ENCODE measurements at places on chromosomes 2 and 18.

GRCh38 chr2:45585267-45585861 is 25.7 kb downstream of the SRBD1 start:
- no peak for DNase-seq

GRCh38 chr2:43685357-43685756 is 9.1 kb upstream of the C1GALT1C1L start:
- DNase-seq, result no peak

DNA sequence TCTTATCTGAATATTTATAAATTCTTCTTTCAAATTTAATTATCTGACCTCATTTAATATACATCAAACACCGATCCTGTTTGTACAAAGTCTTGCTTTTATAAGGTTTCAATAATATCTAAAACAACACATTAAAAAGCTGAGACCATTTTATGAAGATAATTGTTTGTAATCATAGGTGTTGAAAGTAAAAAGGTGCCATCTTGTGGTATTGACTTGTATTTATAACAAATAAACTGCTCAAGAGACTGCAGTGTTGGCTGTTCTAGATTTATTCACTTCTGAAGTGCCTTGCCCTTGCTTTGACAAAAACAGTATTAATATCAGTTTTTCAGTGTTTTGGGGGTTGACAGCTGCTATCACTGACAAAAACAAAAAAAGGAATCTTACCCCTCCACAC is 286.8 kb upstream of the HNMT start:
- no peak for DNase-seq

GRCh38 chr2:28643911-28644334 is 107.7 kb upstream of the PPP1CB start:
- no peak for DNase-seq

DNA sequence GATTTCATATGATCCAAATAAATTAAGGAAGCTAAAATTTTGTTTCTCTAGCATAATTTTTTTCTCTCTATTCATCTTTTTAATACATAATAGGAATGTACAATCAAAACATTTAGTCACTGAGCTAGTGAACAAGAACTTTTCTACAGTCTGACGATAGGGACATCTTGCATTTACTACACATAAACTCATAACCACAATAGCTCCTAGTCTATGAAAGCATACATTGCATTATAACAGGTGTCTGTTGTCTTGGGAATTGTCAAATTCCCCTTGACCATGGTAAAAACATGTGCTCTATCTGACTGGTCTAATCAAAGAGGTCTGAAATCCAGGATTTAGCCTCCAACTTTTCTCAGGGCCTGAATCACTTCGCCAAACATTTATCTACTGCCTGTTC is 144.8 kb downstream of the FAM124B start:
- DNase-seq, result no peak

DNA sequence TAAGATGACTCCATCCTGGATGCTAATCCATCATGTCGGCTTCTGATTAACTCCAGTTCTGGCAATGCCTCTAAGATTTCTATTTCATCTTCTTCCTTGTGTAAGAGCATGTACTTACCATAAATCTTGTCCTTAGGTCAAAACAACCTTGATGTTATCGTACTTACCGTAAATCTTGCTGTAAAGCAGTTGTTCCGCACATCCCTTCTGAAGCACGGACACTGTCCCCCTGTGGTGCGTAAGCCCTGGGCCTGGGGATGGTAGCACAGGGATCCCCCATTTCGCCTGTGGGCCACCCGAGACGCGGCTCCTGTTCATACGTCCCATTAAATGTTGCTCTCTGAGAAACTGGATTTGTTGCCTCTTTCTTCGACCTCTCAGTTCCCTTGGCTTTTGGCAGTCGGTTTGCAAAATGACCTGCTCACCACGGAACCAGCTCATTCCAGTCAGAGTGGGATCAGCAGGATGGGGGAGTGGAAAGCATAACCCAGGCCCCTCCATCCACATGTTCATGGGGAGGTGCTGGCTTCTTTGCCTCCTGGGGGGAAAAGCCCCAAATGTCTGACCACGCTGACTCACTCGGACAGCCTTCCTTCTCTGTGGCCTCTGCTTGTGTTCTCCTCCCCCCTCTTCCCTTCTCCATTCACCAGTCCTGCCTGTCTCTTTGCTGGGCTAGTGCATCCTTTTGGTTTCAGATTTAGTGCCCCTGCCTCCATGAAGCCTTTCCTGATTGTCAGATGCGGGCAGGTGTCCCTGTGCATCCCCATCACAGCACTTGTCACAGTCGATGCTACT is 49.9 kb downstream of the RAB31 start:
- no peak for DNase-seq

DNA sequence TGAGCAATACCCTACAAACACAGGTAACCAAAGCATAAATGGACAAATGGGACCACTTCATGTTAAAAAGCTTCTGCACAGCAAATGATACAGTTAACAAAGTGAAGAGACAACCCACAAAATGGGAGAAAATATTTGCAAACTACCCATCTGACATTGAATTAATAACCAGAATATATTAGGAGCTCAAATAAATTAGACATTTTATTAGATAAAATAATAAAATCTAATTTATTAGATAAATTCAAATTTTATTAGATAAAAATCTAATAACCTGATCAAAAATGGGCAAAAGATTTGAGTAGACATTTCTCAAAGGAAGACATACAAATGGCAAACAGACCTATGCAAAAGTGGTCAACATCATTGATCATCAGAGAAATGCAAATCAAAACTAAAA is 35.8 kb upstream of the KCNH7 start:
- DNase-seq, result no peak

GRCh38 chr2:229443546-229444268 is 172.6 kb upstream of the PID1 start:
- DNase-seq, result no peak

GRCh38 chr2:240507778-240508251 is 50.0 kb downstream of the ANKMY1 start:
- DNase-seq, result no peak

DNA sequence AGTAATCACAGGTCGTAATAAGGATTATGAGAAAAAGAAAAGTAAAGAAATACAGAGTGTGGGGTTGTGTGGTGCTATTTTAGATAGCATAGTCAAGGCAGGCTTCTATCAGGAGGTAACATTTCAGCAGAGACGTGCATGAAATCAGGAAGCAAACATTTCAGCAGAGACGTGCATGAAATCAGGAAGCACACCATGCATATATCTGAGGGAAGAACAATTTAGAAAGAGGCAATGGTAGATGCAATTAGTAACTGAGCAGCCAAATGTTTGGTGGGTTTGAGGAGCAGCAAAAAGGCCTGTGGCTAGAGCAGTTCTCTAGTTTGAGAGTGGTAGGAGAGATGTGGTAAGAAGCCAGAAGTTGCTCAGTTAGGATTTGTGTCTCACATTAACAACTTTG is 713.7 kb downstream of the ADCYAP1 start:
- no peak for DNase-seq

DNA sequence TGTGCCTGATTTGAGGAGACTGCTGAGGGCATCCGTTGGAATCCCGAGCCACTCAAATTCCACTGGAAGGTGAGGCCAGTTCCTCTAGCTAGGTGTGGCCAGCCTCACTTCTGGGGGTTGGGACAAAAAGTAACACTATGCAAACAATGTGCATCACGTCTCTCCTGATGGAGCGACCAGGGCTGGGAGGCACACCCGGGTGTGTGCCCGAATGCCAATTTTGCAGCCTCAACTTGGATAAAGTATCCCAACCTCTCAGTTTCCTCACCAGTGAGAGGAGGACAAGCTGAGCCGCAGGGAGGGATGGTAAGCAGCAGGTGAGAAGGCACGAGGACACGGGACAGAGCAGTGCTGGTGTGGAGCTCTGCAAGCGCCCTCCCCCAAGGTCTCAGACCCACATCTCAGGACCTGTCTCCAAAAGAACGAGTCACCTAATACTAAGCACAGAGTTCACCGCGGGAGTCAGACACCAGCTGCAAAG is 218.3 kb downstream of the HAUS1 start:
- DNase-seq, result no peak

DNA sequence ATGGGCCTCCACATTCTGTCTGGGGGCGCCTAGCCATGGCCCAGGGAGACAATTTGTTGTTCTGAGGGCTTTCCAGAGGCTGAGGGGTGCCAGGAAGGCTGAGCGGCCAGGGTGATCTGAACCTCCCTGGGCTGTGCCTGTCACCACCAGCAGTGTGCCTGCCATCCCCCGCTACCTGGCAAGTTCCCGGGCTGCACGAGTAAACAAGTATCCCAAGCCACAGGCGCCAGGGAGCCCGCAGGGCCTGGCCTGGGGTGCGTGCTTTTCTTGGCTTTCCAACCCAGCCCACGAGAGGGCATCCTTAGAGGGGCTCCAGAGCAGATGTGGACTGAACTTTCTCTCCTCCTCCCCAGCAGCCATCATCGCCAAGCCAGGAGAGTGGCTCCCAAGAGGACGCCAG is 35.1 kb upstream of the B3GNT7 start:
- DNase-seq, result no peak

DNA sequence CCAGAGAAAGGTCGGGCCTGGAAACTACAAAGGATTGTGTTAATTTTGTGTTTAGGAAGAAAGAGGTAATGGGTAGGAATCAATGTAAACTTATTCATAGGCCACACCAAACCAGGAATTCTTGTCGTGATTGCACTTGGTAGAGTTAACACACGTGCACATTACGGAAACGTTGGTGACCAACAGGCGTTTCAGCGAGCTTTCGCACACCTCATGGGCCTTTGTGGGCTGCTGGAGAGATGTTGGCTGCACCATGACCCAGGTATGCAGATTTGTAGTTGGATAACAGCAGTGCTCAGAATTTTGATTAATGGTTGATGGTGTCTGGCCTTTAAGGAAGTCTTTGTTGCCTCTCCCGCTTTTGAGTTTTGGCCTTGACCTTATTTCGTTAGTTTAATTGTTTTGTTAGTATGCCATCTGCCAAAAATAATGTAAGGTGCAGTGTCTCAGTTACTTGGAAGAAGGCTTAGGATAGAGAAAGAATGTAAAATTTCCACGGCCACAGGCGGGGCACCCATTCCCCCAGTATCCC is 1.9 kb downstream of the ZNF236 start:
- no peak for DNase-seq

DNA sequence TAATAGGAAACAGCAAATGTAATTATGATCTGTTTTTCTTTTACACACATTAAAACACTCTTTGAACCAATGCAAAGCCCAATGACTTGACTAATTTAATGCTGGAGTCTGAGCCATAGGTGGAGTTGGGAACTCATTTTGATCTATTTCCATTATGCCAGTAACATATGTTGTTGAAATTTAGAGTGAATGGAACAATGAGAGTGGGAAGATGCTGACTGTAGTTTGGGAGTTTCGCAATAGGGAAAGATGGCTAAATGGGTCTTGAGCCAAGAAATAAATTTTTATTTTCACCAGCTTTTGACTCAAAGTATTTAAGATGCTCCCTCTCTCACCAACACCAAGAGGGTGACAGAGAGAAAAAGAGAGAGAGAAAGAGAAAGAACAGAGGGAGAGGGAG is 246.7 kb downstream of the DLGAP1 start:
- DNase-seq, result no peak

DNA sequence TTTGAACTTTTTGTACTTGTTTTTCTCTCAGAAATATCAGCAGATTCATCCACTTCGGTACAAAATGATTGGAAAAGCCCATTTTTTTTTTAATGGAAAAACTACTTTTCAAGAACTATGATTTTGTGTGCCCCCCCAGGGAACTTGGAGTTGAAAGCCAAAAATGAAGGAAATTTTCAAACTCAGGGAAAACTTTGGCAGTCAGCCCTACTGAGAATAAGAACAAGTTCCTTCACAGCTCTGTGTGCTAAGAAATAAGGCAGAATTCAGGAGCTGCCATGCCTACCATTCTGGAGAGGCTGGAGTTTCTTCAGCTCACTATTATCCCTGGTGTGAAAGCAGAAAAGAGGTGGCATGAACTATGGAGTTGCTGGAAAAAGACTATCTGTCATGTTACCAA is 226.0 kb upstream of the SLC35G4 start:
- DNase-seq, result no peak

DNA sequence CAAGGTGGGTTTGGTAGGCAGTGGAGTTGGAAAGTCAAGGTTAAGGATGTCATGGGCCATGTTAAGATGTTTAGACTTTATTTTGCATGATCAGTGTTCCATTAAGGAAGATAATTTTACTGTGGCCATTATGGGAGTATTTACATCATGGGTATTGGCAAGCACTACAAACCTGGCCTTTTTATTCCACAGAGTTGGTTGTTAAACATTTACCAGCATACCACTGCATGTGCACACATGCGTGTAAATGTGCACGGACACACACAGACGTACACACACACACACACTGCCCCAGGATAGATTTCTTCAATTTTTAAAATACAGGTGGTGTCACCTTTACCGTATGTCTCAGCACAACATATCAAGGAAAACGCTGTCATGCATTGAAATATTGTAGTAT is 51.4 kb upstream of the ITGA6 start:
- DNase-seq, result no peak

DNA sequence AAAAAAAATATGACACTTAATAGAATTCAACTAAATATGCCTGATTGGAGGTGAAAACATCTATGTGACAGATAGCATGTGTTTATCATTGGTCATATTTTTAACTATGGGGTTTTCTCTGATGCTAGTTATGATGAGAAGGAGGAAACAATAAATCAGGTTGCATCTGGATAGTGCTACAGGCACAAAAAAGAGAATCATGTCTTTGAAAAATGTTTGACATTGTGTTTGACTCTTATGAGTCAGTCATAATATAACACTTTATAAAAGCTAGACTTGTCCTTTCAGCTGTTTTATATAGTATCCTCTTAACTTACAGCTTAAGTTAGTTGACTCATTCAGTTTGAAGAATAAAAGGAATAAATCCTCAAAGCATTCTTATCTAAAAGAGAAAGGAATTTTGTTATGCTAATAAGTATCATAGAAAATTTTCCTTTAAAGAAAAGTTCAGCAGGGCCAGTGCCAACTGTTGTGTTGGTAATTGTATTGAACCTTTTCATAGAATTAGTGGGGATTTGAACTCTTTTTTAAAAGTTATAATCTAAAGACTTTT is 78.4 kb upstream of the UBXN4 start:
- DNase-seq, result no peak

DNA sequence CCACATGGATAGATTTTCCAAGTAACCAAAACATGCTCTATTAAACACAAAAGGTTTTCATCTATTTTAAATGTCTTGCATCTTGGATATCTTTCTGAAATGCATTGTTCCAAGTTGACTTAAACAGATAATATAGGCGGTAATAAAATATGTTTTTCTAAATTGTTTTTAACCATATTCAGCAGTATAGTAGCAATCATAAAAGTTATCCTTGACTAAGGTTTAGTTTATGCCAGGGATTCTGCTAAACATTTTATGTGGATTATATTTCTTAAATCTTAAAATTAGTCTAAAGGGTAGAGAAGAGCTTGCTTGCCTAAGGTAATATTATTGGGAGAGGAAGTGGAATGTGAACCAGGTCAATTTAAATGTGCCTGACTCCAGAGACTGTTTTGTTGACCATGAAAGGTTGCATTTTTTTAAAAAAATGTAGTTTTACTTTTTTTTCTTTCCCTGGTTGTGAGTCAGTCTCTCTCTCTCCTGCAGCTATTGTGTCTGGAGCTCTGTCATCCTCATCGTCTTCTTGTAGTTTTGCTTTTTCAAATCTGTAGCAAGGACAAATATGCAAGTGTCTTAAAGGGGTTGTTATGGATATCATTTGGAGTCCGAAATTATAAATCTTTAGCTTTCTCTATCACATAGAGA is 309.1 kb upstream of the COL3A1 start:
- no peak for DNase-seq
